NCI-H1436 treated with DMSO at 0.1 percent for 48 hours (cell line): ENCODE measurements at places on chromosomes 12 and 14.

GRCh38 chr14:92582706-92583452 lies 69.3 kb downstream of the RIN3 start:
- no peak for DNase-seq

- no peak for DNase-seq
Measured at GRCh38 chr12:77954206-77954555, 123.5 kb downstream of the NAV3 start.

DNA sequence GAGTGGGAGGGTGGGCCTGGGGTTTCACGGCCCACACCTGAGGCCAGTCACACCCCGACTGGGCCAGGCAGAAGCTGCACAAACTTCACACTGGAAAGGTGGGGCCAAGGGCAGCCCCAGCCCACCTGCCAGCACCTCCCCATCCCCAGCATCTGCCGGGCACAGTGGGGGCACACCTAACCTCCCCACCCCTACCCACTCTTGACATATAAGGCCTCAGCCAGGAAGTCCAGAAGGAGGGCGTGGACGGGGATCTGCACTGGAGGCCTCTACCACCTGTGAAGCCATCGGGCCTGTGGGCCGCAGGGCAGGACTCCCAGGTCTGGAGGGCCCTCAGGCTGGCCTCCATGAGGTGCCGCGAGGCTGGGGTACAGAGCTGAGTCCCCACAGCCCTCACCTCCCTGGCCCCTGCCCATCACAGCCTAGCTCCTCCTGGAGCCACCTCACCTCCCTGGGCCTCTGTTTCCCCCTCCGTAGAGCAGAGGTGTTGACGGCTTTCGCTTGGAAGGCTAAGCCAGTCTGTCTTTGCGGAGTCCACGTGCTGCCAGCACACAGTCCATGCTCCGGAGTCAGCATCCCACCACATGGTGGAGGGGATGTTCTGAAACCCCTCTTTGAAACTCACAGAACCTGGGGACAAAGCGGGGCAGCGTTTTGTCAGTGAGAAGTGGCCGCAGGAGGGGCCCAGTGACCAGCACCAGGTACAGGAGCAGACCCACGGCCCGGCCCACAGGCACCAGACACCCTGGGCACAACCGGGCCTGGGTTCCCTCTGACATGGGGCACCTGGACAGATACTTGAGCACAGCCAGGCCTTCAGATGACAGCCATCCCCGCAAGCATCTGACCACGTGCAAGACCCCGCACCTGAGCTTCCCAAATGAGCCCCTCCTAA lies 38.2 kb upstream of the INF2 start:
- DNase-seq: no peak

GRCh38 chr12:90090929-90091651 lies 382.5 kb upstream of the ATP2B1 start:
- DNase-seq: no peak

- no peak for DNase-seq
Measured at GRCh38 chr12:116432314-116432750, 126.8 kb upstream of the MAP1LC3B2 start.

GRCh38 chr12:116880213-116880816 lies 926 bp downstream of the HRK start:
- DNase-seq: no peak

DNA sequence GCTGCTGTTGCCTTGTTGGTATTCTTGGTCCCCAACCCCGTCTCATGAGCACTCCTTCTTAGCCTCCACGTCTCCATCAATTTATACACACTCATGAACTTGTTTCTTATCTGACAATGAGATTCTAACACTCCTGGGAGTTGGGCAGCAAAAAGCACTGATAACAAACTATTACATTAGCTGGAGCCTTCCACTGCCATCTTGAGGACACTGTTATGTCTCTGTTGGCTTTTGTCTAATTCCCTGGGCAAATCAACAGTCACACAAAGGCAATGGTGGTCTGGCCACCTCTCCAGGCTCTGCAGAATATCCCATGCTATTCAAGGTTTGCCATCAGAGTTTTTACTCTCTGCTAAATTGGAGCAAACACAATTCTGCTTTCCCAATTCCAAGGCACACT lies 117.8 kb upstream of the COCH start:
- no peak for DNase-seq
